ENCODE measurements at places on chromosomes 12 and 14.

GRCh38 chr12:132506328-132507160, 16.6 kb downstream of the FBRSL1 start:
- DNase-seq: peak; percentile 60

DNA sequence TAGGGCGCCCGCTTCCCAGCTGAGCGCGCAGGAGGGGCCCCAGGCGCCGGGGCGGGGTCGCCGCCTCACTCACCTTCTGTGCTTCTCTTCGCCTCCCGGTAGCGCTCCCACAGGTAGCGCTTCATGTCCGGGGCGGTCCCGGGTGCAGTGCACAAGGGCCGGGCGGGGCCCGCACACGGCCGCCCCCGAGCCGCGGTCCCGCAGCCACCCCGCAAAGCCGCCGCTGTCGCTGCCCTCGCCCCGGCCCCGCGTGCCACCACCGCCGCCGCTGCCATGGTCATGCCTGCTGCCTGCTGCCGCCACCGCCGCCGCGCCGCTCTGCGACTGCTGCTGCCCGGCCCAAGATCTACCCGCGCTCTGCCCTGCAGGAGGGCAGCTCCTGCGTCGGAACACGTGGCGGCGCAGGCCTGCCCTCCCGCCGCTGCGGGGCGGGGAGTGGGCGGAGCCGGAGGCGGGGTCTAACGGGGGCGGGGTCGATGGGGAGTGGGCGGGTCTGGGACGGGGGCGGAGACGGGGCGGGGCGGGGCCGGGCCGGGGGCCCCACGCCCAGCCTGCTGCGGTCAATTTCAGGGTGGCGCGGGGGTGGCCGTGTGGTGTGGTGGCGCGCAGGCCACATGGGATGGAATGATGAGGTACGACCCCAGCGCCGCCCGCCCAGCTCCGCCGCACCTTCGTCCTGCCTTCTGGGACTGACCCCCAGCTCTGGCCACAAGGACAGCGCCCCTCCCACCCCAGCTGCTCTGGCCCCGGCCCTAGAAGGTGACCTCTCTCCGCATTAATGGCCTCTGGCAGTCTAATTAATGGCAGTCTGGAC, at the start of gene NT5DC3:
TSS of gene NT5DC3 (minus strand) at position 359 of the 814 bp plus-strand sequence. CDS start at position 281, 78 bp downstream.
- peak; percentile 91 for DNase-seq

DNA sequence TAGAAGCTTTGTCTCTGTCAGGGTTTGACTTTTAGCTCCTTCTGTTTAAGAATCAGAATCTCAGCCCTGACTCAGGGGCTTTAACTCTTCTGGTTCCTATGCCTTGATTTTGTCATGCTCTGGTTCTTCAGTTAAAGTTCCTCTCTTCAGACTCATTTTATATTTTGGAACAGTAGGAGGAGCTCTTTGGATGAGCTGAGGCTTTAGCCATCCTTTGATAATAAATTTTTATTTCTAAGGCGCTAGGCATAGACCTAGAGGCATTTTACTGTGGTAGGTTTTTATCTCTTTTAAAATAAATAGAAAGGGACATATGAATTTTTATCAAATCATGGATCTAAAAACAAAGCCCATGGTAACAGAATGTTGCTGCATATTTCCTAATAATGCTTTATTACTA, 51.7 kb downstream of the ATP23 start:
- no peak for DNase-seq

DNA sequence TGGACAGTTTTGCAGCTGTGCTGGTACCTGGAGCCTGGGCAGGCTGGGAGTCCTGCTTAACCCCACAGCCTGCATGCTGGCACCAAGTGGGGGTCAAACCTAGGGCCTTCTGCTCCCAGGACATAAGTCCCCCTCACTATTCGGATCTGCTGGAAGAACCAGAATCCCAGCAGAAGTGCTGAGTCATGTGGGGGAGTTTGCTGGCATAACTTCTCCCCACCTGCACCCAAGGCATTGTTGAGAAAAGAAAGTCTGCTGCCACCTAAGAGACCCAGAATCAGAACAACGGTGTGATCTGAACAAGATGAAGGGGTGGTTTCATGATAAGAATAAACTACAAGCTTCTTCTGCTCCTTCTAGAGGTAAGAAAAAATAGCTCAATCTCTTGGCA, 102.7 kb downstream of the RBM19 start:
- DNase-seq: no peak

Measured in midbrain (tissue), 1 donor.